Neural progenitor cell (in vitro differentiated cells): ENCODE measurements at places on chromosomes 1 and 21. TPM values are rescaled to one million over a fixed set of nuclear protein-coding genes. Genes with fewer than 3 reads are reported as not detected.

RBBP5 gene
- total RNA-seq, result 21.9 and 30.1 TPM in 2 replicates

- DNase-seq, result no peak
Observed at GRCh38 chr1:212669600-212669999, 30.0 kb downstream of the BATF3 start.

DNA sequence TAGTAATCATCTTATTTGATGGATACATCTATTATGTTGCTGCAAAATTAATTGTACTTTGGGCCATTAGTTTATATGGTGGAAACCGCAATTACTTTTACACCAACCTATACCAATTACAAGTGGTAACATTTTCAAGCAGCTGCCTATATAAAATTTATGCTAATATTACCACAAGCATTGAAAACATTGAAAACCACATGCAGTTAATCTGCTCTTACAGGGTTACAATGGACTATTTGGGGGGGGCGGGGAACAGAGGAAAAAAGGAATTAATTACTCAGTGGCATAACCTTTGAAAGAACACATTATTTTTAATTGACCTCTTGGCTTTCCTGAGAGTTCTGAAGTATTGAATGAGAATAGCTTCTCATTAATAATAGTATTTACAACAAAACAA lies 1793.2 kb downstream of the NCAM2 start:
- DNase-seq, result no peak

DNA sequence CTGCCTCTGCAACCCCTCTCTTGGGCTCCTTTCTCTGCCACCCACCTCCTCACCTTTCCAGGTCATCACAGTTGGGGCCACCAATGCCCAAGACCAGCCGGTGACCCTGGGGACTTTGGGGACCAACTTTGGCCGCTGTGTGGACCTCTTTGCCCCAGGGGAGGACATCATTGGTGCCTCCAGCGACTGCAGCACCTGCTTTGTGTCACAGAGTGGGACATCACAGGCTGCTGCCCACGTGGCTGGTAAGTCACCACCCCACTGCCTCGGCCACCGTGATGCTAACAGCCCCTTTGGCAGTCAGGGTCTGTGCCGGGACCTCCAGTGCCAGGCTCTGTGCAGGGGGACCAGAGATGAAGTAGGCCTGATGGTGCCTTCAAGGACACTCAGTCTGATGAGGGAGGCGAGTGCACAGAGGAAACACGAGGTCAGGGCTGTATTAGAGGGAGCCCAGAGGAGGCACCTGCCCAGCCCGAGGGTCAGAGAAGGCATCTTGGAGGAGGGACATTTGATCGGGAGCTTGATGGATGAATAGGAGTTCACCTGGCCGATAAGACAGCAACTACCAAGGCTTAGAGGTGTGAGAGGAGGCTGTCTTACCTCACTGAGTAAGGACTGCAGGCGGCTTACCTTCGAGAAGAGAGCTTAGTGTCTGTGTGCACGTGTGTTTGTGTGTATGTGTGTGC lies 18.1 kb downstream of the PCSK9 start:
- DNase-seq, result no peak

- no peak for DNase-seq
Observed at GRCh38 chr1:33500547-33500946, 28.1 kb downstream of the ZSCAN20 start.

GRCh38 chr1:28789412-28789811 lies 22.6 kb upstream of the OPRD1 start:
- no peak for DNase-seq
